ENCODE measurements at places on chromosomes 12 and 14. TPM values are rescaled to one million over a fixed set of nuclear protein-coding genes. Genes with fewer than 3 reads are reported as not detected.

DENND5B gene
- 52.9 TPM for total RNA-seq

GPR84 gene
- 1.0 TPM for total RNA-seq

DNA sequence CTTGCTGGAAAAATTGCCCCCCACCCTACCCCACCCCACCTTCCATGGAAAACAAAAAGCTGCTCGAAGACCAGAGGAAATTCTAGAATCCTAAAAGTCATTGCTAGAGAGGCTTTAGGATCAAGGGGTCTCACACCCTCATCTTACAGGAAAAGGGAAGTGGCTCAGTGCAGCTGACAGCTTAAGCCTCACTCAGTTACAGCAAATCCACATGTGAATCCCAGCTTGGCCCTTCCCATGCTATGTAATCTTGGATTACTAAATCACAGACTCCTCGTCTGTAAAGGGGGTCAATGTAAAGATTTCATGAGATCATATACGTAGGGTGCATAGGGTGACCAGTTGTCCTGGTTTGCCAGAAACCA lies 25.9 kb downstream of the CMKLR1 start:
- DNase-seq = no peak

GRCh38 chr14:70192915-70193314 lies 4.2 kb upstream of the SLC8A3 start:
- no peak for DNase-seq

DNA sequence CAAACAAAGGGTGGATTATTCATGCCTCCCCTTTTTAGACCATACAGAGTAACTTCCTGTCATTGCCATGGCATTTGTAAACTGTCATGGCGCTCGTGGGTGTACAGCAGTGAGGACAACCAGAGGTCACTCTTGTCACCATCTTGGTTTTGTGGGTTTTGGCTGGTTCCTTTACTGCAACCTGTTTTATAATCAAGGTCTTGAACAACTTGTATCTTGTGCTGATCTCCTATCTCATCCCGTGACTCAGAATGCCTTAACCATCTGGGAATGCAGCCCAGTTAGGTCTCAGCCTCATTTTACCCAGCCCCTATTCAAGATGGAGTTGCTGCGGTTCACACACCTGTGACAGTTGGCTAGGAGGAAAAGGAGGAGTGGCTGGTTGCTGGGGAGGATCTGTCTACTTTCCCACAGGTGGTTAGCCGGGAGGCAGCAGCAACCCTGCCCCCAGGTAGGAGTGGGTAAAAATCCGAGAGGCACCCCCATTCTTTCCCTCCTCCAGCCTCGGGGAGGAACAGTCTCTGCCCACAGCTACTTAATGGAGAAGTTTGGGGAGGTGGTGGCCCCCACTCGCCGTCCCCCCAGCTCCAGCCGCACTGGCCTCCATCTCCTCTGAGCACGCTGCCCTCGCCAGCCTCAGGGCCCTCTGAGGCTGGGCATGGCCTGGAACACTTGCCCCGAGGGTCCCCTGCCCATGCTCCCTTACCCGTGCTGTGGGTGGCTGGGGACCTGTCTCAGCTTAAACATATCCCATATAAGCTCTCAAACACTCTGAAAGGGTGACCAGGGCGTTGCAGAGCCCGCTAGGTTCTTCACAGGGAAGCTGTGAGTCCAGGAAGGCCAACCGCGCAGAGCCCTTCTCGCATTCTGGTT lies 41.7 kb downstream of the SMIM41 start:
- DNase-seq = no peak

DNA sequence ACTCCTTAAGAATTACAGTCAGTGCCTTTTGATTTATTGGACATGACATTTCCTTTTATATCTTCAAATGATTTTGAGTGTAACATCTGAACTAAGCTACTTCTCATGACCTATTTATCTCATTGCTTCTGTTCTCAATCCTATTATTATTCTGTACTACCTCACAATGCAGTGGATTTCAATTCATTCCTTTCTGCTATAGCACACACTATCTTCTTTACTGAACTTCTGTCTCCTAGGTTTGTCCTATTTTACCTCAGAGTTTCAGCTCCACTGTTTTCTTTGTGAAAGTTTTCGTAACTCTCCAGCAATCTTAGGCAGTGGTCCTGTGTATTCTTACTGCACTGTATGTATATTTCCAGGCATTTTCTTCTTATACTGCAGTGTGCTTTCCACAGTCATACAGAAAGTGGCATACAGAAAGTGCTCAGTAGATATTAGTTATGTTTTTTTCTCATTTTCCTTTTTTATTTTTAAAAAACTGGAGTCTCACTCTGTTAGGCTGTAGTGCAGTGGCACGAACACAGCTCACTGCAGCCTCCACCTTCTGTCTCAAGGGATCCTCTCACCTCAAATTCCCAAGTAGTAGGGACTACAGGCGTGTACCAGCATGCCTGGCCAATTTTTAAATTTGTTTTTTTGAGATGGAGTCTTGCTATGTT lies 368.6 kb upstream of the RGS6 start:
- no peak for DNase-seq

GRCh38 chr12:95622879-95623278 lies 71.6 kb upstream of the USP44 start:
- no peak for DNase-seq

DNA sequence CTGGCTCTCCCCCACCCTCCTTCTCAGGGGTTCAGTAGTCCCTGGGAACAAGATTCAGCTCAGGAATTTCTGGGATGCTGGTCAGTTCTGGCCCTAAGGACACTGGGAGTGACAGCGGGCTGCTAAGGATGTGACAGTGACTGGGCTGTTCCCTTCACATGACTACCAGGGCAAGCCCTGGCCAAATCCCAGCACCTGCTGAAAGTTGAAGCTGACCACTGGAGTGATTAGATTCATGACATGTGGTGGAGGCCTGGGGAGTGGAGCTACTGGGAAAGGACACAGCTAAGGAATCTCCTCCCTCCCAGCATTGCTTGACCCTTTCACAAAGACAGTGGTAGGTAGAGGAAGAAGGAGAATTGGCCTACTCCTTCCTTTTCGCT lies 204.9 kb downstream of the DAD1 start:
- DNase-seq = no peak
